ENCODE measurements at places on chromosomes 1 and 21.

- DNase-seq: no peak
Observed at GRCh38 chr1:215594640-215595039, 27.5 kb downstream of the KCTD3 start.

GRCh38 chr1:232554409-232554808, 75.5 kb downstream of the SIPA1L2 start:
- DNase-seq: no peak

- no peak for DNase-seq
Observed at GRCh38 chr1:24978383-24979032, 48.4 kb upstream of the RUNX3 start.

- DNase-seq: no peak
Observed at GRCh38 chr1:201054091-201054543, 30.6 kb upstream of the KIF21B start.

Data from NCI-H2227 treated with DMSO at 0.1 percent for 48 hours (cell line).